Smooth muscle cell of the brain vasculature (primary cell): ENCODE measurements at places on chromosomes 2 and 18.

- DNase-seq, result no peak
Measured at GRCh38 chr18:37343542-37343851, 222.1 kb downstream of the CELF4 start.

GRCh38 chr2:62370321-62371250 is 135.4 kb downstream of the TMEM17 start:
- no peak for DNase-seq

- DNase-seq, result no peak
Measured at GRCh38 chr2:12274591-12274990, 442.1 kb upstream of the TRIB2 start.

DNA sequence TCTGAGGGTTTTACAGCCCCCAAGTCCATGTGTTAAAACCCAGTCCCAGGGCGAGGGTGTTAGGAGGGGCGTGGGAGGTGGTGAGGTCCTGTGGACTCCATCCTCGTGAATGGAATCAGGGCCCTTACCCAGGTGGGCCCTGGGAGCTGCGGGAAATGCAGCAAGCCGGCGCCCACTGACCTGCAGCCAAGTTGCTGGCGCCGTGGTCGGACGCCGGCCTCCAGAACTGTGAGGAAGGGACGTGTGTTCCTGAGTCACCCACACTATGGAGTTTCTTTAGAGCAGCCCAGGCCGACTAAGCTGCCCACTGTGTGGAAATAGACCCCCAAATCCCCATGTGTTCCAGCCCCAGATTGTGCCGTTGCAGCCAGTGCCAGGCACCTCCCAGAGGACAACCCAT is 26.4 kb downstream of the CTDP1 start:
- DNase-seq, result no peak
